ENCODE measurements at places on chromosomes 7 and 10.

GRCh38 chr10:21673668-21674067 is 139.6 kb downstream of the MLLT10 start:
- no peak for DNase-seq

GRCh38 chr10:10873289-10873688 is 144.4 kb upstream of the CELF2 start:
- DNase-seq = no peak

GRCh38 chr7:43302211-43302711 is 189.8 kb downstream of the HECW1 start:
- DNase-seq = no peak

DNA sequence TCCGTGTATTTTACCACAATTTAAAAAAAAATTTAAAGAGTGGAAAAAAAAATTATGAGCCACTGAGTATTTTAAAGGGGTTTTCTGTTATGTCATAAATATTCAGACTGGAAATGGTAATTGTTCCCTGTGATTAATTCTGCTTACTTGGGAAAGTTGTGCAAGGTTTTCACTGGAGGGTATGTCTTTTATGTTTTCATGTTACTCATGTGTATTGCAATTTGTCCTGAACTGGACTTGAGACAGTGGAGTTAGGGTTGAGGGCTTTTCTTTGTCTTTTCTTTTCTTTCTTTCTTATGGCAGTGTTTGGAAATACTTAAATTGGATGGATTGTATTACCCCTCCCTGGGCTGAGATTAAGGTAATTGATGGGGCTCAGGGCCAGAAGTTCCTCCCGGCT is 257.7 kb downstream of the BAMBI start:
- no peak for DNase-seq

- no peak for DNase-seq
These were observed 10.6 kb upstream of the GPR37 start for GRCh38 chr7:124776153-124776552.

GRCh38 chr7:92255308-92255707 is 9.5 kb downstream of the ANKIB1 start:
- no peak for DNase-seq

GRCh38 chr7:134916171-134916883 is 70.0 kb upstream of the AGBL3 start:
- no peak for DNase-seq

DNA sequence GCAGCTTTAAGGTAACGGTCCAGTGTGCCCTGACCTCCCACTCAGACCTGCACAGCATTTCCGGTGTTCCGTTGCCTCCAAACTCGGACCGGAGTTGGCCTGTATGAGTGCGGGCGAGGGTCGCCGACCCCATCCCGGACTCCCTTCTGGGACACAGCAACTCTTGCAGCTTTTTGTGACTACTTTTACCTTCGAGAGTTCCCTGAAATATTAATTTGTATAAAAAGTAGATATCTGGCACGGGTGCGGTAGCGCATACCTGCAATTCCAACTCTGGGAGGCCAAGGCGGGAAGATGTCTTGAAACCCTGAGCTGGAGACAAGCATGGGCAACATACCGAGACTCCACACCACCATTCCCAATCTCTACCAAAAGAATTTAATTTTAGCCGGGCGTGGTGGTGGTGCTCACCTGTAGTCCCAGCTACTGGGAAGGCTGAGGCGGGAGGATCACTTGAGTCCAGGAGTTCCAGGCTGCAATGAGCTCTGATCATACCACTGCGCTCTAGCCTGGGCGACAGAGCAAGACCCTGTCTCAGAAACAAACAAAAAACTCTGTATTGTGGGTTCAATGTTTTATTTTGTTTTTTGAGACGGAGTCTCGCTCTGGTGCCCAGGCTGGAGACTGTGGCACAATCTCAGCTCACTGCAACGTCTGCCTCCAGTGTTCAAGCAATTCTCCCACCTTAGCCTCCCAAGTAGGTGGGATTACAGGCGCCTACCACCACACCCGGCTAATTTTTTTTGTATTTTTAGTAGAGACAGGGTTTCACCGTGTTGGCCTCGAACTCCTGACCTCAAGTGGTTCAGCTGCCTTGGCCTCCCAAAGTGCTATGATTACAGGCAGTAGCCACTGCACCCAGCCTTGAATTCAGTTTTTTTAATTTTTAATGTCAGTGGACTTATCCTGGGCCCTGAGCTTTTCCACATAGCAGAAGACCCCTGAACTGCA is 1.1 kb upstream of the PPP1R35 start:
- DNase-seq = no peak

DNA sequence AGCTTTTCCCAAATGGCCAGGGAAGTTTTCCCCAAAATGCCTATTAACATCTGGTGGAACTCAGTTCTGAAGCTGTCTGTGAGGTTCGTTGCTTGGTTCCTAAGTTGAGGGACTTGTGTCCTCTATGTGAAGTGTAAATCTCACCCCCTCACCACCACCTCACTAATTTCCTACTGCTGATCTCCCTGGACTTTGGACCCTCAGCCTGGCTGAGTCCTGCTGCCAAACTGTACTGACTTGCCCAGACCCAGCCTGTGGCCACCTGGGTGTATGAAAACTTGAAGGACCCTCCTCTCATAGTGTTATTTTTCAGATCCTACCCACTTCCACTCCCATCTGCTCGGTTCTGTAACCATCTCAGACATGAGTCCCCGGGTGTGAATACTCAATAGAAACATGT is 94.9 kb downstream of the MET start:
- no peak for DNase-seq

DNA sequence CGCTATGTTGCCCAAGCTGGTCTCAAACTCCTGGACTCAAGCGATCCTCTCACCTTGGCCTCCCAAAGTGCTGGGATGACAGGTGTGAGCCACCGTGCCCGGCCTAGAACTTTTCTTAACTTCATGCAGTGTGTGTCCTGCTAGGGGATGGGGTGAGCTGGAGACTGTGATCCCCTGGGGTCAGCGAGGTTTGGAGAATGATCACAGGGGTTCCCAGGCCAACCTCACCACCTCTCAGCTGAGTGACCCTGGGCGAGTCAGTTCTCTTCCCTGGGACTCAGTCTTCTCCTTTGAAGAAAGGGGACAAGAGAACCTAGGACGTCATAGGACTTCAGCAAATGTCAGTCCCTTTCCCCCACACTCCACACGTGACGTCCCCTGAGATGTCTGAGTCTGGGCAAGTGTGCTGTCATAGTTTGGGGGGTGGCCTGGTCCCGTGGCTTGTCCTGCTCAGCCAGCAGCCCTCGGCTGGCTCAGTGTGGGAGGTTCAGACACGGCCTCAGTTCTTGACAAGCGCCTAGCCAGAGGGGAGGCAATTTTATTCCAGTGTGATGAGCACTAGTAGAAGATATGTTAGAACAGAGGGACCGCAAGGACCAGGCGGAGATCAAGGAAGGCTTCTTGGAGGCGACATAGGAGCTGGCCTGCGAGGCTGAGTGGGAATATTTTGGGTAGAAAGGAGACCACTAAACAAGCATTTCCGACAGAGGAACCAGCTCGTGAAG is 43.3 kb upstream of the ELN start:
- no peak for DNase-seq

DNA sequence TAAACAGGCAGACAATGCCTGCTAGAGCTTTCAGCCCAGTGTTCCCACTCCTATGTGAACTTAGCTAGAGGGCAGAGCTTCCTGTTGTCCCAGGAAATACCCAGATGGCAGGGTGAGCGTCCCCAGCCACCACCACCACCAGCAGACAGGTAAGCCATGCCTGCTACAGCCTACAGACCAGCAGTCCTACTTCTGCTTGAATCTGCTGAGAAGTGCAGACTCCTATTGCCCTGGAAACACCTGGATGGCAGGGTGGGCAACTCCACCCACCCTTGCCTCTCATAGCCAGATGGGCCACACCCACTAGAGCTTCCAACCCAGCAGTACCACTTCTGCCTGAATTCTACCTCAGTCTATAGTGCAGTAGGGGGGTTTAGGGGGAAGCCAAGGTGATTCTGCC is 64.4 kb downstream of the FBXL13 start:
- DNase-seq = no peak

- no peak for DNase-seq
These were observed 1.4 kb downstream of the TRA2A start for GRCh38 chr7:23530405-23530804.

DNA sequence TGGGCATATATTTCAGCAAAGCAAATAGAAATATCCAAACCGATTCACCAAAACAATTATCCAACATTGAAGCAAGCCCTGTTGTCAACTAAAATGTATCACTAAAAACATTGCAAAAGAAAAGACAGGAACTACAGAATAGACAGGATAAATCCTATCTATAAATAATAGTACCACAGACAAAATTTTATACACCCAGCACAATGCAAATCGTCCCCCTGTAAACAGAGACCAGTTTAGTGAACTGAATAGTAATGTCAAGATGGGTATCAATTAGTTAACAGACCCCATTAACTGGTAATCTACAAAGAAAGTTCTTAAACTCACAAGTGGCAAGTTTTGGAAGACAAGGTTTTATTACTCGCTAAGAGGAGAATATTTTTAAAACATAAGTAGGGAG is 4.0 kb downstream of the ZC3HAV1 start:
- no peak for DNase-seq

DNA sequence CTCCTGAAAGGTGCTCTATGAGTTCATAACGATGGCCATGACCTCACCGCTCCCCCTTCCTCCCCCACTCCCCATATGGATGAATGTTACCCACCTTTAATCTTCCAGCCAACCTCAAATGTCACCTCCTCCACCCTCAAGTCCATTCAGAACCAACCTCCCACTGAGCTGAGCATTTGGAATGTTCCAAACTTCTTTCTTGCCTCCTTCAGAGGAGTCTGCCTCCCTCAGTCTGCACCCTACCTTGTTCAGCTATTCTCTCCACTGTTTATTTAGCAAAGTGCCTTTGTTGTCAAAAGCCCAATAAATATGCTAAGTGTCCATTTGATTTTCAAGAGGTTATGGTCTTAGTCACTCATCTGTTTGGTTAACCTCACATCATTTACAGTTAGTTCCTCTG is 22.9 kb upstream of the MTPAP start:
- DNase-seq = no peak

DNA sequence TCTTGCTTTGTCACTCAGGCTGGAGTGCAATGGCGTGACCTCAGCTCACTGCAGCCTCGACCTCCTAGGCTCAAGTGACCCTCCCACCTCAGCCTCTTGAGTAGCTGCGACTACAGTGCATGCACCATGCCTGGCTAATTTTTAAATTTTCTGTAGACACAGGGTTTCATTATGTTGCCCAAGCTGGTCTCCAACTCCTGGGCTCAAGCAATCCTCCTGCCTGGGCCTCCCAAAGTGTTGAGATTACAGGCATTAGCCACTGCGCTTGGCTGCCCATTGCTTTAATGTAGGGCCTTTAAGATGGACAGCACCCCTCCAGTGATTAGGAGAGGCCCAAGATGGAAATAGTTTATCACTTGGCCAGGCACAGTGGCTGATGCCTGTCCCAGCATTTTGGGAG is 39.4 kb downstream of the NIPSNAP2 start:
- DNase-seq = no peak

- DNase-seq = no peak
These were observed 503.9 kb downstream of the PTPRN2 start for GRCh38 chr7:158083526-158084310.

GRCh38 chr7:151198945-151199848 is 11.1 kb downstream of the H2BK1 start:
- no peak for DNase-seq

GRCh38 chr10:93190372-93190771 is 116.7 kb downstream of the CYP26A1 start:
- DNase-seq = no peak

GRCh38 chr10:33276282-33276923 is 58.1 kb downstream of the NRP1 start:
- DNase-seq = no peak

DNA sequence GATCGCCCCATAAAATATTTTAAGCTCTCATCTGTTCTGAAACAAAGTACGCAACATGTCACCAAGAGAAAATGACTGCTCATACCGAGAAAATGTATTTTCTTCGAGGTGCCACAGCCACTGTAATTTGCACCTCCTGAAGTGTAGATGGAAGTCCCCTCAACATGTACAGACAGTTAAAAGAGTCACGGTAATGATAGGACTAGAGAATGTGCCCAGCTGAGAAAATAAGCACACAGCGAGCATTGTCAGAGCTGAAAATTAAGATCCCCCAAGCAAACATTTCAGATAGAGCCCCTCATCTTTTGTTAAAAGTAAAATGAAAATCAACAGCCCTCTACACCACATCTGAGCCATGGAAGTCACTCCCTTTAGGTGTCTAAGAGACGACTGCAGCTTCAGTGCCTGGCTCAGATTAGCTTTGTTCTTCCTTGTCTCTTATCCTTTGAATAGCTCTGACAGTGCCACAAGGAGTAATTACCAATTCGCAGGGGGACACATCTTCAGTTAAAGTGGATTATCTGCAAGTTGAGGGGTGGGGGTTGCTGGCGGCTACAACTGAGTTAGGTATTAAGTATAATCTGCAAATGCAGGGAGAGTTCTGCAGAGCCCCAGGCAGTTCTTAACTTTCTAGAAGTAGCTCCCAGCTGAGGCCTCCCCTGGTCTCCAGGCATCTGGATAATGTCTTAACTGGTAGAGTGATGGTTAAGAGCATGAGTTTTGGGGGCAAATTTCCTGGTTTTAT is 222.7 kb upstream of the C7orf33 start:
- DNase-seq = no peak

DNA sequence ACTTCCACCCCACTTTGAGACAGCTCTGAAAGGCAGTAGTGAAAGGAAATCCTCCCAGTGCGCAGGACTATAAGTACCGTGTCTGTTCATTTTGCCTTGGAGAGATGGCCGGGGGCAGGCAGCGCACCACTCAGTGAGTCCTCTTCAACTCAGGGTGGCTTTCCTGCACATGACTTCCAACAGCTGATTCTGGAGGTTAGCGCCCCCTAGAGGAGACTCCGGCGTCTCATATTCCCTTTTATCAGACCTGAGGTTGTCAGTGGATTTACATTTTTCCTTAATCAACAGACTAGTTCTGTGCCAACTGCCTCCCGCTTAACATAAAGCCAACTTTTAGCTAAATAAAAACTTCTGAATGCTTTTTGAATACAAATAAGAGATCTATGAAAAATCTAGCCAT is 101.0 kb downstream of the HERPUD2 start:
- no peak for DNase-seq

DNA sequence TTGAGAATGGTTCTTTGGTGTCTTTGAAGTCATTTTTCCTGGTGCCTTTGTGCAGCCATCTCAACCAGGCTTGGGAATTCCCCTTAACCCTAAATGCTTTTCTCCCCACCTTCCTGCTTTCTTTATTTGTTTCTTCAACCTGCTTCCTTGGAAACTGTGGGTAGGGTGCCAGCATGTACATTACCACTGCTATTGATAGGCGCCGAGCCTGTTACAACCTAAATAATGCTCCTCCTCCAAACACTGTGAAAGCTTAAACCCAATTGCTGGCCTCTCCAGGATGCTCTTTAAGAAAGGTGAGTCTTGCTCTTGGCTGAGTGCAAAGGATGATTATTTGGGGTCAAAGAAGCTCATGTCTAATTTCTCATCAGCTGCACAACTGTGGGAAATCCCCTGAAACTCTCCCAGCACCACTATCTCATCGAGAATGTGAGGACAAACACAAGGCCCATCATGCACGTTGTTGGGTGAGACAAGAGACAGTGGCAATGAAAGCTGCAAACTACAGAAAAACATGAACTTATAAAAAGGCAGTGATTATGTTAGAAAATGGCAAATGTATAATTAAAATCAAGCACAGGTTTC is 285.5 kb upstream of the IGFBP3 start:
- no peak for DNase-seq

All from bone marrow (tissue), 2 donors.